Esophagus squamous epithelium (tissue), 5 donors: ENCODE measurements at places on chromosomes 12 and 14.

DNA sequence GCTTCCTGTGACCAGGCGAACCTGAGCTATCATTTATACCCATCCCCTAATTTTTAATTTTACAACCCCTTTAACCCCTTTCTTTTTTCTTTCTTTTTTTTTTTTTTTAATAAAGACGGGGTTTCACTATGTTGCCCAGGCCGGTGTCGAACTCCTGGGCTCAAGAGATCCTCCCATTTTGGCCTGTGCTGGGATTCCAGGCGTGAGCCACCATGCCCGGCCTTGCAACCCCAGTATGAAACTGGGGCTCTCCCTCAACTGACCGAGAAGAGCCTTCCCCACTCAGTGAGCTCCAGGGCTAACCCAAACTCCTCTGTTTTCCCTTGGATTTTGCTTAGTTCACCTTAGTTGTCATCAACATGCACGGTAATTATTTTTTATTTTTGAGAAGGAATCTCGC lies 992 bp downstream of the CPSF2 start:
- no peak for DNase-seq

- no peak for DNase-seq
Measured at GRCh38 chr14:99737451-99737951, 53.4 kb downstream of the CYP46A1 start.

DNA sequence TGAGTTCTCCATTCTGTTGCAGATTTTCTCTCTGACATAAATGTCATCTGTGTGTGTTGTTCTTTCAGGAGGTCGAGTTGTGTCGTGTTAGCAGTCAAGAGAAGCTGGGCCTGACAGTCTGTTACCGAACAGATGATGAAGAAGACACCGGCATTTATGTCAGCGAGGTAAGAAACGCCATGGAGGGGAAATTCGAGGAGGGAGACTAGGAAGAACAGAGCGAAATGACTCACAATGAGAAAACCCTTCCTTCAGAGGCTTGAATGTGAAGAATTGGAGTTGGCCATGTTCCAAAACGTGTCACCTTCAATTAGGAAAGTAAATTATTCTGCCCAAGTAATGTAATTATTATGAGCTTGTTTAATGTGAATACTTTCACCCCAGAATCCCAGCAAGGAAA lies 364.5 kb downstream of the PDZRN4 start:
- no peak for DNase-seq

DNA sequence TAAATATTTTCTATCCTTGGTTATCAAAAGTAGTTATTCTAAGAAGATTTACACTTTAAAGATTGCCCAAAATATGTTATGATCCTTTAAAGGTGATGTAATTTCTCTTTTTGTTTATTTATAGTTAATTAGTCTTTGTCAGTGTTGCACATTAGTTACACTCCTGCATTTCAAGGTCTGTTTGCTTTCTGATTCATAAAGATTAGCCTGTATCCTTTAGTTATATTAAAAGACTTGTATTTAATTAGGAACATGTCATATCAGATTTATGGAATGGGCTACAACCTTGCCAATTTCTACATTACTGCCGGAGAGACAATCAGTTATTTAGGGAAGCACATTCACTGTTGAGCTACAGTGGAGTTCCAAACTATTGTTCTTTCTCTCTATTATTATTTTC lies 3.5 kb downstream of the EPYC start:
- DNase-seq: no peak

- no peak for DNase-seq
Measured at GRCh38 chr14:53741479-53742232, 215.0 kb downstream of the BMP4 start.

DNA sequence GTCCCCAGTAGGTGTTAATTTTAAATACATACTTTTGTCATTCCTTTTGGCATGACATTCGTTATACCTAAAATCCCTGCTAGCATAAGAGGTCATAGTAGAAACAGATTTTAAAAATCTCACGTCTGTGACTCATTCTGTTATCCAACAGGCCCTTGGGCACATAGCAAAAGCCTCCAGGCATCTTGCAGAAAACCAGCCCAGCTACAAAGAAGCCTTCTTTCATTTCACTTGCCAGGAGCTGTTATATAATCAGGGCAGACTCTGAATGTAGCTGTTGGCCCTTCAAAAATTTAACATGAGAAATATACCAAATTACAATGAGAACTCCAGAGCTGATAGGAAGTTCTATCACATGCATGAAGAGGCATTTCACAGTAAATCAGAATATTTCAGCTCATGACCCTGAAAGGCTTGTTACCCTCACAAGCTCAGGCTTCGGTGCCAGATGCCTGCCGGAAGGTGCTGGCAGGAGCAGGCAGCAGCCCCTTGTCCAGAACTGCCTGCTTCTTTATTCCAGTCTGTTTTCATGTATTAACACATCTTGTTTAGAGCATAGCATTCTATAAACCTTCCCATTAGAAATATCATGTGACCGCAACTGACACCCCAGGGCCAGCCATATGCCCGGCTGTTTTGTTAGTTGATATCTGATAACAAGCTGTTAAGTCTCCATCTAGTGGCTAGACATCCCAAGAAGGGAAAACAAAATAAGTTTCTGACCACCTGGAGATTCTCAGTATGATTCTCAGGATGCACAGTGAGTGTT lies 17.8 kb downstream of the E2F7 start:
- DNase-seq: no peak
